ENCODE measurements at places on chromosomes 3 and 15.

- DNase-seq, result no peak
Observed at GRCh38 chr3:14146381-14147065, 21.7 kb downstream of the TMEM43 start.

DNA sequence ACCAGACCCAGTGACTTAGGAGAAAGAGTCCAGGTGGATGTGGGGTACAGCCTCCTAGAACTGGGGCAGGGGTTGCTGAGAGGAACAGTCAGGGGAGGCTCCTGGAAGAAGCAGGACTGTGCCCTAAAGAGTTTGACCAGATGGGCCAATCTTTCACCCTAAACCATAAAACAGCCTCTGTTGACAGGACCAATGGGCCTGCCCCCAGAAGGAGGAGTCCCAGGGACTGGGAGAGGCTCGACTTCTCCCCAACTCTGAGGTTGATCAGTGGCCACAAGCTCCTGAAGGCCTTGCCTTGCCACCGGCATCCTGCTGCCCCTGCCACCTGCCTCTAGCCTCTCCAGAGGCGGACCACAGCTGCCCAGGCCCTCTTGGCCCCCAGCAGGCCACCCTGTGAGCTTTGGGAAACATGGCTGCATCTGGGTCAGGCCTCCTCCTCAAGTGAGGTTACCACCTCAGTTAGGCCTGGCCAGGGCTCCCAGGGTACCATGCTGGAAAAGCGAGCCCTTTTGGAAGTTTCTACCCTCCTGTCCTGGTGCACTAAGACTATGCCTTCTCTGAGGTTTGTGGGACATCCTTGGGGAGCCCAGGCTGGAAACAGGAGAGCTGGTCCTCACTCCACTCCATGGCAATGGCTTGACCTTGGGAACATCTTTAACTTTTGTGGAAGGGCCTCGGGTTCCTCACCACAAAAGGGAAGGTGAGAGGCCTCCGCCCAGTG, 2.8 kb downstream of the VIPR1 start:
- DNase-seq, result peak; percentile 11

DNA sequence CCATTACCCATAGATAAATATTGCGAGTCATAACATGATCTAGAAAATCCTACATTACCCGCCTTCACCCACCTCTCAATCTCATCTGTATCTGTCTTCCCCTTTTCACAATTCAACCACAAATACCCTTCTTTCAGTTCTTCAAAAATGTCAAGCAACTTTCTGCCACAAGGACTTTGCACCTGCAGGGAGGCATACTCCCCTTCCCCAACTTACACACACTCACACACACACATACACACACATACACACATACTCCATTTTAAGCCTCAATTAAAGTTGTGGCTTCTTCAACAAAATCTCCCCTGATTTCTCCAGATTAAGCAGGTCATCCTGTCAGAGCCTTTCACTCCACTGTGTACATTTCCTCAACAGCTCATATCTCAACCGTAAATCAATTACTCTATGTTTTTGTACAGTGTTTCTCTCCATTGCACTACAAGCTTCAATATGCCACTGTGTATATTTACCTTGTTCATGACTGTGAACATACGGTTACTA, 33.1 kb upstream of the CCDC50 start:
- DNase-seq, result no peak

- no peak for DNase-seq
Observed at GRCh38 chr3:27221264-27221932, 147.8 kb downstream of the NEK10 start.

GRCh38 chr15:36271048-36271447, 308.4 kb upstream of the CDIN1 start:
- DNase-seq, result no peak

DNA sequence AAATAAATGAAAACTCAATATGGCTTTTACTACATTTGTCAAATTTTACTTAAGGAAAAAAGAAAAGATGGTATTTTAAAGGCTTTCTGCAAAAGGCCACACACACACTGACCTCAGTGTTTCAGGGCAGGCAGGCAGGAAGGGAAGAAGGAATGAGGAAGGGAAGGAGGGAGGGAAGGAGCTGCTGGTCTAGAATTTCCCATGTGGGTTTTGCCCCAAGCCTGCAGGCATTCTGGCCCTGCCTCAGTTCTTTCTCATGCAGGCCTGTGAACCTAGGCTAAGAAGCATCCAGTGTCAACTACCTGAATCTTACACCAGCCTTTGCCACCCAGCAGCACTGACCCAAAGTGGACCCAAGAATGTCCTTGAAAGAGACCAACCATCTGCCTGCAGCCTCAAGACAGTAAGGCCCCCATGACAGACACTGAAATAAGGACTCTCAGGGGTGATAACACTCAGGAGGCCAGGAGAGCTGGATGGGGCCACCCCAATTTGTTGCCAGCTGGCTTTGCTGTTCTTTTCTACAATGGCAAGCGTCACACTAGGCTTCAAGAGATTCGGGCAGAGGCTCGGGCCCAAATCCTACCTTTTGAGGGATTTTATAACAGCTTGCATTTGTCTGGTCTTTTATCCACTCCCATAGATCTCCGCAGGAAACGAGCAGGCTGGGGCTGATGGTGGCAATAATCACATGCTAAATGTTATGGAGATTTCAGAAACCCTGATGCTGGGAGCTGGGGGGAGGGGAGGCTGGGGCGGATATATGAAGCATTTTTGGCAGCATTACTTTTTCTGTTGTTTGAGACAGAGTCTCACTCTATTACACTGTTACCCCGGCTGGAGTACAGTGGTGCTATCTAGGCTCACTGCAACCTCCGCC, 51.4 kb downstream of the XXYLT1 start:
- no peak for DNase-seq

DNA sequence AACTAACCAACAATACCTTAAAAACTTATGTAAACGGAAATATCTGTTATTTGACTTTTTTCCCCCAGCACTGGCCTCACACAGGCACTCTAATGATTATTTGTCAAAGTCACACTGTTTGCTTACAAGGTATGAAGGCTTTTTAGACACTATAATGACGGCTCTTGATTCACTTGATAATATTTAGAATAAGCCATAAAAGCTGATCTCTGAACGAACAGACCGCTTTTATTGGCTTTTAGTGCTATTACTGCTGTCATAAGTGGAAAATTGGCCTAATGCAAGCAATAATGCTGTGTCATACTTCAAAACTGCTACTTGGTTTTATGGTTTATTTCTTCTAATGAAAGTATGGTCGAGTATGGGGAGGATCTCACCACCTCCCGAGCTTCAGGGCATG, 35.1 kb downstream of the MDFIC2 start:
- no peak for DNase-seq

GRCh38 chr3:190671658-190672057, 157.8 kb downstream of the IL1RAP start:
- no peak for DNase-seq

DNA sequence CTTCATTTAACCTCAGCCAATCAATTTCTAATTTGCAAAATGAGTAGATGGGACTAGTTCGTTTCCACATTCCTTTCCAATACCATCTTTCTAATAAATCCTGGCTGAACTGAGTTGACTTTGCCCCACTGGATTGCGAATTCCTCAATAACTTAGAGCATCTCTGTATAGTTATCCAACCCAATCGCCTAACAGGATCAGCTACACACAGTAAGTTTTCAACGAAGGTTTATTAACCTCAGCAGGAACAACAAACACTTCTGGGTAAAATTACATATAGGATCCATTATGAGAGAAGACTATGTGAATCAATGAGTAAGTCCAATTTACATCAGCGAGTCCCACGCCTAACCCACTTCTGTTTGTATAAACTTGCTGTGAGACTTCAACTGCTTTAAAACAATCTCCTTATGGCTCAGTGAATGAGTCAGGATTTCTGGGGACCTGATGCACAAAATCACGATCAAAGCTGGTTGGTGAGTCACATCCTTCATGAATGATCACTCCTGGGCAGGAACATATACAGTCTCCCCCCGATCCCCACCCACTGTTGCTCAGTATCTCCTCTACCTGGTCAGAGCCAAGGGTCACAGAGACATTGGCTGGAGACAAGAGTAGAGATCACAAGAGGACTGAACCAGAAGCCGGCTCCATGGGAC, 142.8 kb downstream of the EDEM1 start:
- no peak for DNase-seq

GRCh38 chr15:81783586-81783985, 262.2 kb downstream of the MEX3B start:
- DNase-seq, result no peak

DNA sequence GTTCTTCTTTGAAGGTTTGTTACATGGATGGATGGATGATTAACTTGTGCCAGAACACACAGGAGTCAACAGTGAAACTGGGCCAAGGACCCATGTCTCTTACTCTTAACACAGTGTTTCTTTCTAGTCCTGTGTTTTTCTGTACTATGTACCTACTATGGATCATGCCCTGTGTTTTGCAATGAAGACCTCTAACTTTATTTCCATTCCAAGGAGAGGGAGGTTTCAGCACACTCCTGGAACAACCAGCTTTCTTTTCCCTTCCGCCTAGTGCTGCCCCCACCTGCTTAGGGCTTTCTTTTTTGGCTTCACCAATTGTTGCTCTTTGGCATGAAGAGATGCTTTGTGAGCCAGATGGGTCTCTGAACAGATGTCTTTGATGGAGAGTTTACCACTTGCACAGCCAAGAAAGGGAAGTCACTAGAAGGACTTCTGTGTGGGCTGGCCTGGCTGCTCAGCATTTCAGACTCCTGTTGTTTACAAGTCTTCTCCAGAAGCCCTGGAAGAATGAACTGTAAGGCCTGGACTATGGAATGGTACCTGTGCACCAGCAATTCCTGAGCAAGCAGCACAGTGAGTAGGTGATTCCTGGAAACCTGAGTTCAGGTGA, 44.5 kb downstream of the SNAPC5 start:
- DNase-seq, result no peak

DNA sequence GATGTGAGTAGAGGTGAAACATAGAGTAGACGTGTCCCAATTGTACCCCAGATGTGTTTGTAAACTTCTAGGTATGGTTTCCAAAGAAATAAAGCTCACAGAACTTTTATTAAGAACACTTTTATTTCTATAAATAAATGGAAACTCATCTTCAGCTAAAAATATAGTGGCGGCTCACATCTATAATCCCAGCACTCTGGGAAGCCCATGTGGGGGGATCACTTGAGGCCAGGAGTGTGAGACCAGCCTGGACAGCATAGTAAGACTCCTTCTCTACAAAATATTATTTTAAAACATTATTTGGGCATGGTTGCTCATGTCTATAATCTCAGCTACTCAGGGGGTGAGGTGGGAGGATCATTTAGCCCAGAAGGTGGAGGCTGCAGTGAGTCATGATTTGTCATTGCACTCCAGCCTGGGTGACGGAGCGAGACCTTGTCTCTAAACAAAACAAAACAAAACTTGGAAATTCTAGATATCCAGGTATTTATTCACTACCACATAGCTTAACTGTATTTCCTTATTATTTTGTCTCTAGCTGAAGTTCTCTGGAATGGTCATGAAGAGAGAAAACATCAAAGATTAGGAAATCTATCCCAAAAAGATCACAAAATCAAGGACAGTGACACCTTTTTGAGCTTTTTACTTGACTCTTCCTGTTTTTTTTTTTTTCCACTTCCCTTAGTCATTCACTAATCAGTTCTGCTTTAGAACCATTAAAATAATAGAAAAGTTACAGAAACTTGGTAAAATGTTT, 258.1 kb downstream of the TIGIT start:
- DNase-seq, result no peak

DNA sequence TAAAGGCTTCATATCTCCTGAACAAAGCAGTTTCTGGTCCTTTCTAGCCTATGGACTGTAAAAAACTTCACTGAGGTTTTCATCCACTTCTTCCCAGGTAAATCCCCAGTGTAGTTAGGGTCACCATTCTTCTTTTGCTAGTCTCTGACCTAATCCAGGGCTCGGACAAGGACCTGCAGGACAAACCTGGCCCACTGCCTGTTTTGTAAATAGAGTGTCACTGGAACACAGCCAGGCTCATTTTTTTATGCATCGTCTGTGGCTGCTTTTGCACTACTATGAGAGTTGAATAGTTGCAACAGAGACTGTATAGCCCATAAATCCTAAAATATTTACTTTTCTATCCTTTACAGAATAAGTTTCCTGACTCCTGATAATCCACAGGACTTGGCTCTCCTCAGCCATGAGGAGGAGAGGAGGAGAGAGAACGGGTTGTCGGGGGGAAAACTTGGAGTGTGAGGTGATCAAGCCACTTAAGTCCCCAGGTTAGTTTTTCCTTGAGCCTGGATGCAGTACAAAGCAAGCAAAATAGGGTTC, 29.0 kb downstream of the CCR3 start:
- DNase-seq, result no peak

DNA sequence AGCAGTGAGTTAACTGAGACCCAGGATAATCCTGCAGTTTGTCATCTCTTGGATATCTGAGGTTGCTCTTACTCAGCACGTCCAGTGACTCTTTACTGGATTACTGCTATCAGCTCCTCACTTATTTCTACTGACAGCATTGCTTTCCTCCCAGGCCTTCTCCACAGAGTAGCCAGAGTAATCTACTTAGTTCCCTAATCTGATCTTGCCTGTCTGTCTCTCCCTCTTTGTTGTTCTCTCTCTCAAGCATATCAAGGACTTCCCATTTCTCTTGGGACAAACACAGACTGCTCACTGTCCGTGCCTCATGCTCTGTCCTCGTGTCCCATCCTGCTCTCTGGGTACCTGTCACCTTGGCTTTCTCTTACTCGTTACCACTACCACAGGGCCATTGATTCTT, 376.2 kb downstream of the FEZF2 start:
- DNase-seq, result no peak

- DNase-seq, result no peak
Observed at GRCh38 chr15:72685301-72685924, 569 bp downstream of the HIGD2B start.

- no peak for DNase-seq
Observed at GRCh38 chr15:56794165-56794552, 60.9 kb upstream of the ZNF280D start.

DNA sequence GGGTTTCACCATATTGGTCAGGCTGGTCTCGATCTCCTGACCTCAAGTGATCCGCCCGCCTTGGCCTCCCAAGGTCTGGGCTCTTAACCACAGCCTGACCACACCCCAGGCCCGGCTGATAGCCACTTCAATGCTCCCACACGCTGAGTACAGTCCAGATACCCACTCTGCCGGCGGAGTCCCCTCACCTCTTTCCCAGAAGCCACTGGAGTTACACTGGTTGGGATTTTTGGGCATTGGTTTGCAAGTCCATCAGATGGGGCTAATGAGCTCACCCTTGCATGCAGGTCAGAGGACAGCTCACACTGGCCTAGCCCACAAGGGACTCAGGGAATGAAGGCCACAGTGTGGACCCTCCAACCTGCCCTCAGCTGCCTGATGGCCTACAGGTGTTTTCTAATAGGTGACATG, 60.1 kb downstream of the IQSEC1 start:
- peak; percentile 12 for DNase-seq

GRCh38 chr15:77516786-77517185, 96.1 kb downstream of the HMG20A start:
- DNase-seq, result no peak

GRCh38 chr3:122012821-122013220, 9.2 kb downstream of the ILDR1 start:
- no peak for DNase-seq

- no peak for DNase-seq
Observed at GRCh38 chr3:52090131-52090932, 34.0 kb upstream of the DUSP7 start.

- no peak for DNase-seq
Observed at GRCh38 chr3:140167600-140168281, 232.8 kb downstream of the CLSTN2 start.

All from activated CD8-positive, alpha-beta memory T cell treated with anti-CD3 and anti-CD28 coated beads, Interleukin-2, amount 50 U/mL, for 4 hours (primary cell).